ENCODE measurements at places on chromosomes 7 and 10.
A peak's percentile ranks its signal among the peaks of the same experiment; 100 is the strongest.

DNA sequence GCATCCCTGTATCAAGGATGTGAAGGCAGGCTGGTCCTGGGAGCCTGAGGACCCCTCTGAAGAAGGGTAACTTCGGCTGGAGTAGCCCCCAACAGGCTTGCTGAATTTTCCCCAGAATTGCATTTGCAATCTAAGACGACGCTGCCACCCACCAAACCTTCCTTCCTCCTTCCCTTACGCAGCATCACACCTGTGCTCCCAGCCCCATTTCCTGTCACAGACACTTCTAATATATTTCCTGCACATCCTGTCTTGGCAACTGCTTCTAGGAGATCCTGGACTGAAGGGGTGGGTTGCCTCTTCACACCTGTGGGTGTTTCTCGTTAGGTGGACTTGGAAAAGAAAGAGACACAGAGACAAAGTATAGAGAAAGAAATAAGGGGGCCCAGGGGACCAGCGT lies 9.4 kb upstream of the PGAM1 start:
- DNase-seq: no peak

DNA sequence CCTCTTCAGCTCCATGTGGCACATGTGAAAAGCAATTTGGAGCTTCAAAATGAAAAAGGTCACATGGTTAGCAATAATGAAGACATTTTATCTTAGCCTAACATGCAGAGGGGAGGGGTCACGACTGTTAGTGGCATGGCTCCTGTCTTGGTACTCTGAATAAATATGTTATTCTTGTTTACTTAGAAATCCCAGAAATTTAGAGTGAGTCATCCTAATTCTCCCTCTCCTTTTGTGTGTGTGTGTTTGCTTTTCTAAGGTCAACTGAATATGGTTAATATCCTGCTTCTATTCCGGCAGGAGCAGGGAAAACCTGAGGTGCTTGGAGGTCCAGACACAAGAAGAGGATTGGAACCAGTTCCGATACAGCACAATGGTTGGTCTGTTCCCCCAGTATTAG lies 17.6 kb downstream of the BCCIP start:
- DNase-seq: no peak

- DNase-seq: no peak
Measured at GRCh38 chr10:8033812-8034465, 20.5 kb upstream of the GATA3 start.

DNA sequence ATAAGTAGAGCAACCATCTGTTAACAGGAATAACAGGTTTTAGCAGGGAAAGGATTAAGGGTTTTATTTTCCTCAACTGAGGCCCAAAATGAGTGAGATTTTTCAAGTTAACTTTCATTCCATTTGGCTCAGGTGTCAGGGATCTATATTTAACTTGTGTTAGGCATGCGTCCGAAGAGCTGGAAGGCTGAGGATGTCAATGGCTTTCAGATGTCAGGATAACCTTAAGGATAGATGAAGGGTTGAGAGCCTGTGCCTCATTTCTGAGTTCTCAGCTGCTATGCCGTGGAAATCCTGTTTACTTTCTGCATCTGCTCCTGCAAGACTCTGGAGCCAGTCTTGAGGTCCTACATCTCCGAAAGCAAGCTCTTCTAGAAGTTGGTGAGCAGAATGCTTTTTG lies 36.4 kb upstream of the CD36 start:
- no peak for DNase-seq

- no peak for DNase-seq
Measured at GRCh38 chr10:514137-514671, 175.3 kb downstream of the DIP2C start.

DNA sequence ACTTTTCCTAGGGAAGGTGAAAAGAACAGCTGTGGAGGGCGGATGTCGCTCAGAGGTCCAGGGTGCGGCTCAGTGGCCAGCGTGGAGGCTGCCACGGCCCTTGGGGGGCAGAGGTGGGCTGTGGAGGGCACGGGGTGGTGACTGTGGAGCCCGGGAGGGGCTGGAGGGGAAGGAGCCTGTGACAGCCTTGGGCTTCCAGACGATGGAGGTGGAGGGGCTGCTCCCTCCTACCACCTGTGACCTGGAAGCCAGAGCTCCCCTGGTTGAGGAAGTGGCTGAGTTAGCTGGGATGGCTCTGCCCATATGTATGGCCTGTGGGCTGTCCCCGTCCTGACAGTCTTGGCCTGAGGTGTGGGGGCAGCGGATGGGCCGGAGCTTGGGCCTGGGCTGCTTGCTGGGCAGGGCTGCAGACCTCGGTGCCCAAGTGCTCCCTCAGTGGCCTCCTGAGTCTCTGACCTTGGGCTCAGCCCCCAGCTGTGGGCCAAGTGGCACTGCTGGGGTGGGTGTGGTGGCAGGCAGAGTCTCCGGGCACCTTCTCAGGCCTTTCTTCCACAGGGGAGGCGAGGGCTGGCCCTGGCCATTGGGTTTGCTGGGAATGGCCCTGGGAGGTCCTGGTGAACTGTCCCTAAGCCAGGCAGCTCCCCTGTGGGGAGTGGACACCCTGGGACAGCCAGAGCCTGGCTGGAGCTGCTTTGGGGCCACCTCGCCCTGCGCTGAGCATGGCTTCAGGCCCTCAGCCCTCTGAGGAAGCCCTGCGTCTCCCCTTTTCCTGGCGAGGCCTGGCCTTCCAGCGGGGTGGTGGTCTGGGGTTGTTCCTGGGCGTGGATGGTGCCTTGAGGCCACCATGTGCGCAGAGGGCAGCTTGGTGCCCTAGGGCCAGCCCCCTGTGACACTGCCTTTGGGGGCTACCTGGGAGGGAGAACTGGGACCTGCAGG lies 3.9 kb downstream of the BRI3 start:
- DNase-seq: no peak

- DNase-seq: no peak
Measured at GRCh38 chr10:47452495-47453140, 31.3 kb downstream of the ANXA8 start.

DNA sequence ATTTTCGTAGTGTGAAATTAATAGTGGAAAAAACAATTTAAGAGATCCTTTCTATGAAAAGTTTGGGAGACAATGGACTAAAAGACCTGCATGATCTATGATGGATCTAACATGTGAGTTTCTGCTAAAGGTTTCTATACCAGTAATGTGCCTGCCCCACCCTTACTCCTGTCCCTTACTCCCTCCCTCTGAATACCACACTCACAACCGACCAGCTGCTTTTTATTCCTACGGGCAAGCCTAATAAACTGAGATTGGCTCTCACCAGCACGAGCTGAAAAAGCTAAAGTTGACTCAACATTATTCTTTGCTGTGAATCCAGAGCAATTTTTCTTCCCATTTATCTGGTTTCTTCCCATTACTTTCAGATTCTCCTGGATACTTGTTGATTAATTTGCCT lies 17.8 kb upstream of the REEP3 start:
- no peak for DNase-seq

DNA sequence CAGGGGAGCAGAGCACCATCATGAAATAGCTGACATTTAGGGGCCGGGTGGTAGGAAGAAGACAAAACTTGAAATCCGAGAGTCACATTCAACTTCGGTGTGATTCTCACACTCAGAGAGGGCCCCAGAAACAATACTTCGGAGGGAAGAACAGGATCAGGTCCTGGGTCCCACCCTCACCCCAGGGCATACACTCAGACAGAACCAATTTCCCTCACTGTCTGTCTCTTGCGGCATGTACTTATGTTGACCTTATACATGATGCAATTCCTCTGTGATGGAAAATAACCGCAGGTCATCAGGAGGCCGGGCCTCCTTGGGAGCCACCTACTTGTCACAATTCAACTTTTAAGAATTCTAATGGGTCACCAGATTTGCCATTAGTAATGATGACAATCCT lies 26.3 kb upstream of the HMX3 start:
- no peak for DNase-seq

GRCh38 chr10:2012209-2012608 lies 274.9 kb upstream of the ADARB2 start:
- DNase-seq: no peak

- DNase-seq: no peak
Measured at GRCh38 chr7:150476819-150477631, 26.6 kb downstream of the GIMAP8 start.

GRCh38 chr7:29084832-29085231 lies 61.5 kb downstream of the CPVL start:
- no peak for DNase-seq

DNA sequence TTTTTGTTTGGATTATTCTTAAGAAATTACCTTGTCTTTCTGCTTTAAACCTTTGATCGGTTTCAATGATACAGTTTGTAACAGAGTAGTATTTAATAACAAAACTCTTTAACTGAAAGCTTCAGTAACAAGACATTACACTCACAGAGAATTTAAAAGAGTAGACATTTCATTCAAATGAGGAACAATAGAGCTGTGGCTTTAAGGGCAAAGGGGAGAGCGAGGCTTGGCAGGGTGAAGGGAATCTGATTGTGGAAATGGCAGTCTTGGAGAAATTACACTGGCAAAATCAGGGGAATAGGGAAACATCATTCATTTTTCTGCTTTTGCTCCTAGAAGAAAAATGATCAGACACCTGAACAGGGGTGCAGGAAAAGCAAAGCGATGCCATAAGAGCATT lies 5.1 kb upstream of the HIPK2 start:
- DNase-seq: no peak

- no peak for DNase-seq
Measured at GRCh38 chr10:104441329-104442000, 87.8 kb downstream of the CFAP58 start.

GRCh38 chr10:14126697-14127440 lies 203.9 kb downstream of the FRMD4A start:
- no peak for DNase-seq

GRCh38 chr7:29495653-29496052 lies 68.0 kb upstream of the PRR15 start:
- DNase-seq: no peak

GRCh38 chr7:44103566-44103922 lies 601 bp upstream of the AEBP1 start:
- no peak for DNase-seq

- no peak for DNase-seq
Measured at GRCh38 chr10:13873196-13873595, 286.4 kb downstream of the PRPF18 start.

DNA sequence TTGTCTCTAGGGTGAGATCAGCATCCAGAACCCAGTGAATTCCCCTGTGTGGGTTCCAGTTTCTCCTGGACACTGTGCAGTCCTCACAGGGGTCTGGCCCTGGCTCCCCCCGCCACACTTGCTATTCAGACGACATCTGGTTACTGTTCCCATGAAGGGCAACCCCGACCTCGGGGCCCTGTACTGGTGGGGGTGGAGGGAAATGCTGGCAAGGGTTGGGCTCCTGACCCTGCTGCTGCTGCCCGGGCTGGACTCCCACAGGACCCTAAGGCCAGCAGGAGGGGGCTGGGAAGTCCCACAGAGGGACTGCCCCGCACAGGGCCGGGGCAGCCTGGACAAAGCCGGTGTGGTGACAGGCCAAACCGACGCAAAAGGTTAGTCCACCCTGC lies 768 bp upstream of the CPA1 start:
- no peak for DNase-seq

DNA sequence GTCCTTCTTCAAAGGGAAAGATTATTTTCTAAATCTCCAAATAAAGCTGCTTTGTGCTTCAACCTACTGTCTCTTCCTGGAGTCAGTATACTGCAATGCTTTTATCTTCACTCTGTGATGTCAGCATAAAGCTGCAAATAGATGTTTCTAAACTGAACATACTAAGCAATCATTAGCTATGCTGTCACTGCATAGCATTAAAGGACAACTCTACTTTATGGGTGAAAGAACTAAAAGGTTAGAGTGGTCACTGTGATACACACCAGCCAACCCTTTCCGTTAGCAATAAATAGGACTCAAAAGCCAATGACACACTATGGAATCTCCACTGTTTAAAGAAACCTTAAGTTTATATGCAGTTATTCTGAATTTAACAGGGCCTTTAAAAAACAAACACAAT lies 1.8 kb downstream of the CCDC186 start:
- DNase-seq: no peak

GRCh38 chr10:133349160-133349568 lies 2.0 kb downstream of the PRAP1 start:
- DNase-seq: no peak

- no peak for DNase-seq
Measured at GRCh38 chr10:70753841-70754621, 31.1 kb downstream of the TBATA start.

GRCh38 chr10:64206409-64206808 lies 685.2 kb downstream of the REEP3 start:
- no peak for DNase-seq

- peak; percentile 63 for DNase-seq
Measured at GRCh38 chr7:99392659-99393354, 15.6 kb downstream of the PDAP1 start.

DNA sequence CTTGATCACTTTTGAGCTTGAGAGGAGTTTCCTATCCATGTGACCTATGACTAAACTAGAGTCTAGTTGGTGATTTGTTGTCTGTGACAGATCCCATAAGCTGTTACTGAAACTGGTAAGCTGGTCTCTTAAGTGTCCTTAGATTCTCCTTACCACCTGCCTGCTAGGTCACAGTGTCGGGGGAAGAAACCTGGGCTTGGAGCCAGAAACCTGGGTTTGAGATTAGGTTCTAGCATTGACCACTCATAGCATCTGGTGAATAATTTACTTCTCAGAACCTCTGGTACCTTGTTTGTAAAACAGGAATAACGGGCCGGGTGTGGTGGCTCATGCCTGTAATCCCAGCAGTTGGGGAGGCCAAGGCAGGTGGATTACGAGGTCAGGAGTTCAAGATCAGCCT lies 21.8 kb upstream of the ITPRID1 start:
- DNase-seq: no peak

GRCh38 chr10:99560277-99561126 lies 27.8 kb downstream of the NKX2-3 start:
- peak; percentile 34 for DNase-seq

GRCh38 chr10:62618576-62619412 lies 185.7 kb upstream of the ADO start:
- DNase-seq: no peak

DNA sequence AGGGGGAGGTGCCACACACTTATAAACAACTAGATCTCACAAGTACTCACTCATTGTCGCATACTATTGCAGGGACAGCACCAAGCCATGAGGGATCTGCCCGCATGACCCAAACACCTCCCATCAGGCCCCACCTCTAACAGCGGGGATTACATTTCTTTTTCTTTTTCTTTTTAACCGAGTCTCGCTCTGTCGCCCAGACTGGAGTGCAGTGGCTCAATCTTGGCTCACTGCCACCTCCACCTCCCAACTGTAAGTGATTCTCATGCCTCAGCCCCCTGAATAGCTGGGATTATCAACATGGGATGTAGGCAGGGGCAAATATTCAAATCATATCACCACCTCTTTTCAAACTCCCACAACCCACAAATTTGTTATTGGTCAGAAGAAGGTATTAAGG lies 76.7 kb downstream of the SKAP2 start:
- no peak for DNase-seq

GRCh38 chr7:108479118-108479517 lies 22.9 kb upstream of the NRCAM start:
- no peak for DNase-seq

Measured in activated CD4-positive, alpha-beta T cell treated with anti-CD3 and anti-CD28 coated beads for 24 hours (primary cell).